Activated naive CD8-positive, alpha-beta T cell treated with anti-CD3 and anti-CD28 coated beads, Interleukin-2, amount 10 ng/mL, durations not matched to agents 7 days and 5 days (primary cell): ENCODE measurements at places on chromosomes 7 and 10. TPM values are rescaled to one million over a fixed set of nuclear protein-coding genes. Genes with fewer than 3 reads are reported as not detected.

The FBXL13 gene
- total RNA-seq, result 0.65 TPM

The HYCC1 gene
- 49.5 TPM for total RNA-seq

GRCh38 chr7:92547579-92547978 is 19.0 kb downstream of the RBM48 start:
- H3K4me3 ChIP-seq, result no peak overlapping the region
- H3K36me3 ChIP-seq, result no peaks in the 10 kb centered on the region
- no peak for DNase-seq
- H3K4me1 ChIP-seq, result no peaks in the 10 kb centered on the region
- H3K27me3 ChIP-seq, result peaks cover 7% of the 10 kb centered on the region

DNA sequence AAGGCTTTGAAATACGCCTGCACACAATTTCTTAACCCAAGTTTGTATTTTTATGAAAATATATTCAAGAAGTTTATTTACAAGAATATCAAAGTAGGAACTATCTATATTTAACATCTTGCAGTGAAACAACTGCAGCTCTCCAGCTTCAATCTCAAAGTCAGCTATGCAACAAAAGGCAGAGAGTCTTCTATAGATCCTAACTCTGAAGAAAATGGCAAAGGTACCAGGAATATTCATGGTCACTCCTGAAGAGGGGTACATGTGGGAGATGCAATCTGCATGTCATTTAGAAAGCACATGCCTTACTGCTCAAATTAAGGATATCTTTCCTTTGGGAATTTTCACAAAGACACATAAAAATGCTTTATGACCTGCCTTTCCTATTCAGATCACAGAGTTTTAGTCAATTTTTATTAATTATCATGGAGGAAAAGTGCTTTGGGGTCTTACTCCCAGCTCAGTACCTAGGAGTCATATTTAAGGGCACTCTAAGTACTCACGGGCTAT is 1.5 kb downstream of the ANK3 start:
- no peaks in the 10 kb centered on the region for H3K36me3 ChIP-seq
- H3K27me3 ChIP-seq, result peaks cover 2% of the 10 kb centered on the region
- no peak overlapping the region for H3K27ac ChIP-seq

The SHTN1 gene
- 0.61 TPM for total RNA-seq

GRCh38 chr7:42192066-42192465 is 44.9 kb downstream of the GLI3 start:
- no peak for DNase-seq
- H3K4me3 ChIP-seq, result no peak overlapping the region
- H3K27me3 ChIP-seq, result no peaks in the 10 kb centered on the region
- H3K36me3 ChIP-seq, result no peaks in the 10 kb centered on the region
- no peak overlapping the region for H3K27ac ChIP-seq
- peaks cover 14% of the 10 kb centered on the region for H3K4me1 ChIP-seq

DNA sequence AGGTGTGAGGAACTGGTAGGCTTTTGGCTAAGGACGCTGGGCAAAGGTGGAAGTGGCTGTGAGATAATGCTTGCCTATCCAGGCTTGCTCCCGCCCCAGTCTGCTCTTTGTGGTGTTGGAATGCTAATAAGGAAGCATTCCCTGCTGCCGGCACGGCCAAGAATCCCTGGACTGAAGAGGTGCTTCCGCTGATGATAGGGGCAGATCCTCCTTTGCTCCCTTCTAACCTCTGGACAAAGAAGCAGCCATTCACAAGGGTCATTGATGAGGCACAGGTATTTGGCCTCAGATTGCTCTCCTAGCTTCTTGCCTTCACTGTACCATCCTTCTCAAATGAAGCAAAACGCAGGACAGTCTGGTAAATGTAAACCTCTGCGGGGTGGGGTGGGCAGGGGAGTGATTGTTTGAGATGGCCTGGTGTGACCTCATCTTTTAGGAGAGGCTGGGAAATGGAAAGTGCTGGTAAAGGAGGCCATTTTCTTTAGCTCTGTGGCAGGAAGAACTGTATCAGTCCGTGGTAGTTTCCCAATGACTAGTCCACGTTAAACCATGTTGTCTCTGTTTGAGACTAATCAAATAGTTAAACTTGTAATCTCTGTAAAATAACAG is 1.7 kb downstream of the PGAM1 start:
- peaks cover 31% of the 10 kb centered on the region for H3K36me3 ChIP-seq
- H3K27me3 ChIP-seq, result no peaks in the 10 kb centered on the region
- peak overlapping the region; percentile 96 for H3K27ac ChIP-seq
- DNase-seq, result no peak

- no peak for DNase-seq
- no peak overlapping the region for H3K27ac ChIP-seq
- H3K36me3 ChIP-seq, result no peaks in the 10 kb centered on the region
- peaks cover 2% of the 10 kb centered on the region for H3K27me3 ChIP-seq
These were observed 145.1 kb downstream of the ACTR3B start for GRCh38 chr7:152904698-152905097.

GRCh38 chr7:47142169-47142866 is 439.6 kb downstream of the TNS3 start:
- no peak for DNase-seq
- H3K4me3 ChIP-seq, result no peak overlapping the region
- H3K27ac ChIP-seq, result no peak overlapping the region

The PEX1 gene
- 23.5 TPM for total RNA-seq

- H3K27ac ChIP-seq, result no peak overlapping the region
- H3K36me3 ChIP-seq, result no peaks in the 10 kb centered on the region
- DNase-seq, result no peak
- H3K4me1 ChIP-seq, result peaks cover 14% of the 10 kb centered on the region
- H3K27me3 ChIP-seq, result peaks cover 29% of the 10 kb centered on the region
These were observed 75.1 kb upstream of the DDC start for GRCh38 chr7:50640256-50640655.

The COX15 gene
- 39.4 TPM for total RNA-seq

- H3K4me3 ChIP-seq, result no peak overlapping the region
- DNase-seq, result no peak
- H3K36me3 ChIP-seq, result no peaks in the 10 kb centered on the region
- H3K4me1 ChIP-seq, result no peaks in the 10 kb centered on the region
- no peak overlapping the region for H3K27ac ChIP-seq
- H3K27me3 ChIP-seq, result no peaks in the 10 kb centered on the region
These were observed 295.8 kb upstream of the LRRTM3 start for GRCh38 chr10:66629996-66630395.

GRCh38 chr10:117186832-117187615 is 10.3 kb upstream of the KCNK18 start:
- no peak overlapping the region for H3K4me3 ChIP-seq
- no peak for DNase-seq
- no peaks in the 10 kb centered on the region for H3K36me3 ChIP-seq
- H3K27ac ChIP-seq, result peak overlapping the region; percentile 2
- H3K27me3 ChIP-seq, result peaks cover 2% of the 10 kb centered on the region

GRCh38 chr10:43809211-43809930 is 160.7 kb upstream of the ZNF32 start:
- peak overlapping the region; percentile 8 for H3K27ac ChIP-seq
- peaks cover 51% of the 10 kb centered on the region for H3K4me1 ChIP-seq
- H3K36me3 ChIP-seq, result peaks cover 10% of the 10 kb centered on the region
- peak overlapping the region; percentile 23 for H3K4me3 ChIP-seq
- H3K27me3 ChIP-seq, result peaks cover 4% of the 10 kb centered on the region
- DNase-seq, result no peak

- H3K36me3 ChIP-seq, result peaks cover 4% of the 10 kb centered on the region
- no peak overlapping the region for H3K27ac ChIP-seq
- DNase-seq, result no peak
- H3K4me1 ChIP-seq, result peaks cover 2% of the 10 kb centered on the region
- no peak overlapping the region for H3K4me3 ChIP-seq
These were observed 66.0 kb downstream of the UBE2H start for GRCh38 chr7:129886818-129887186.

The RET gene
- not detected for total RNA-seq
